Frontal cortex (tissue), 4 donors: ENCODE measurements at places on chromosomes 1 and 21. TPM values are rescaled to one million over a fixed set of nuclear protein-coding genes. Genes with fewer than 3 reads are reported as not detected.
A peak's percentile ranks its signal among the peaks of the same experiment; 100 is the strongest.

- DNase-seq: no peak
Observed at GRCh38 chr1:9609998-9610397, 21.3 kb downstream of the TMEM201 start.

DNA sequence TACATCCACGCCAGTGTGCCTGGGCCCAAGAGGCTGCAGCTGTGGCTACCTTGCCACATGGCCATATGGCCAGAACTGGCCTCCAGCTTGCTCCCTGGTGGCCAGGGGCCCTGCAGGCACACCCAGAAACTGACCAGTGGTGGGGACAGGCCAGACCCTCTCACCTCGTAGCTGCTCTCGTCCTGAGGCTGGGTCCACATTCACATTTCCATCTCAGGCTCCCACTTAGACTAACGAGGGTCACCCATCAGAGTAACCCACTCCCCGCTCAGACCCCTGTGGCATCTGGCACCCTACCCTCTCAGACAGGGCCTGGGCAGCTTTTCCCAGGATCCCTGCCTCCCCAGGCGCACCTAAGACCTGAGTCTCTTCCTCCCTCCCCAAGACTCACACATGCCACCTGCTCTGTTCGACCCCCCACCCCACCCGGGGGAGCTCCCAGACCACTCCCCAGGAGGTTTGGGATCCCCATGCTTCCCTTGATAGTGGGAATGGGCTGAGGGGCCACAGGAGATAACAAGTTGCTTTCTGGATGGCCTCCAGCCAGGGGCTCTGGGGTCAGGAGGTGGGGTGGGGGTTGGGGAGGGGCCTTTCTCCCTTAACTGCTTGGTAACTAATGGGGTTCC lies 21.3 kb upstream of the RNU1-4 start:
- no peak for DNase-seq

GRCh38 chr1:48450505-48450904 lies 21.5 kb downstream of the SPATA6 start:
- no peak for DNase-seq

- no peak for DNase-seq
Observed at GRCh38 chr1:151992303-151993083, 1.2 kb downstream of the S100A10 start.

GRCh38 chr1:187894349-187894748 lies 1065.6 kb downstream of the PLA2G4A start:
- no peak for DNase-seq

DNA sequence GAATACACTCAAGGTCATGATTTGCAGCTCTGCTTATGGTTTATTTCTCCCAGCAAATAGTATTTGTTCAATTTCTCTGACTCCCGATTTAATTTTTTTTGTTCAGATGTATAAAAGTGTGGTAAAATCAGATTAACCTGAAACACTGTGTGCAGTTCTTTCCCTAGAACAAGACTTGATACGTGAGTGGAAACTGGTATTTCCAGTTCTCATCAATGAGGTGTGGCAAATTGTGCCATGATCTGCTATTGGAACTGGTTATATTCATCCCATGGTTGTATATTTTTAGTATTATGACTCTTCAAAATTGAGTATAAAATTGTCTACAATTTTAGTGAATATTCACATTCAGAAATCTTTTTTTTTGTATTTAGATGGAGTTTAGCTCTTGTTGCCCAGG lies 76.8 kb upstream of the IVNS1ABP start:
- no peak for DNase-seq

DNA sequence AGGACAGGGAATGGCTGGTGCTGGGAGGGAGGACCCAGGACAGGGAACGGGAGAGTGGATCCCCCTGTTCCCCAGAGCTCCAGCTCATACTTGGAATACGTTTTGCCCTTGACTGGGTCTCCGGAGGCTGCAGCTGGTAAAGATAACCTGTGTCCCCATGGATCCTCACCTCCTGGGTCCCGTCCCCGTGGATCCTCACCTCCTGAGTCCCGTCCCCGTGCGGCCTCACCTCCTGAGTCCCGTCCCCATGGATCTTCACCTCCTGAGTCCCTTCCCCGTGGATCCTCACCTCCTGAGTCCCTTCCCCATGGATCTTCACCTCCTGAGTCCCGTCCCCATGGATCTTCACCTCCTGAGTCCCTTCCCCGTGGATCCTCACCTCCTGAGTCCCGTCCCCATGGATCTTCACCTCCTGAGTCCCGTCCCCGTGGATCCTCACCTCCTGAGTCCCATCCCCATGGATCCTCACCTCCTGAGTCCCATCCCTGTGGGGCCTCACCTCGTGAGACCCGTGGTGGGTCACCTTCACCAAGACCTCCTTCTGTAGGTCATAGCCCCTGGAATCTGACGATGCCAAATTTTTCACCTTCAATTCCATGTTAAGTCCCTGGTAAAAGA lies 61.4 kb downstream of the SCCPDH start:
- DNase-seq: no peak

- no peak for DNase-seq
Observed at GRCh38 chr1:3669421-3669821, 17.1 kb downstream of the TP73 start.

DNA sequence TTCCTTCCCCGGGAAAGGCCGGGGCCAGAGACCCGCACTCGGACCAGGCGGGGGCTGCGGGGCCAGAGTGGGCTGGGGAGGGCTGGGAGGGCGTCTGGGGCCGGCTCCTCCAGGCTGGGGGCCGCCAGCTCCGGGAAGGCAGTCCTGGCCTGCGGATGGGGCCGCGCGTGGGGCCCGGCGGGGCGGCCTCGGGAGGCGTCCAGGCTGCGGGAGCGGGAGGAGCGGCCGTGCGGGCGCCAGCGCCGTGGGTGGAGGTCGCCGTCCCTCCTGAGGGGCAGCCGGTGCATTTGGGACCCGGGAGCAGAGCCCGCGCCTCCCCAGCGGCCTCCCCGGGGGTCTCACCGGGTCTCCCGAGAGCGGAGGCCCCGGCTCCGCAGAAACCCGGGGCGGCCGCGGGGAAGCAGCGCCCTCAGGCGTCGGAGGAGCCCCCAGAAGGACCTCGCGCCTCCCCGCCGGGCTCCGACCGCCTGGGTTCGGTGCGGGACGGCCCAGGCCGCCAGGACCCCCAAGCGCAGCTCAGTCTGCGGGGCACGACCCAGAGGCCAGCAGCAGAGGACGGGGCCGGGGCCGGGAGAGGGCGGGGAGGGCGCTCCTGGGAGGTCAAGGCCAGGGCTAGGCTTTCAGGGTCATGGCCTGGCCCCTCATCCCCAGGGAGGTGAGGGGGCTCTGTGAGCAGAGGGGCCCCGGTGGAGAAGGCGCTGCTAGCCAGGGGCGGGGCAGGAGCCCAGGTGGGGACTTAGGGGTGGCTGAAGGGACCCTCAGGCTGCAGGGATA lies 7.2 kb upstream of the SLX9 start:
- DNase-seq: peak; percentile 69

DNA sequence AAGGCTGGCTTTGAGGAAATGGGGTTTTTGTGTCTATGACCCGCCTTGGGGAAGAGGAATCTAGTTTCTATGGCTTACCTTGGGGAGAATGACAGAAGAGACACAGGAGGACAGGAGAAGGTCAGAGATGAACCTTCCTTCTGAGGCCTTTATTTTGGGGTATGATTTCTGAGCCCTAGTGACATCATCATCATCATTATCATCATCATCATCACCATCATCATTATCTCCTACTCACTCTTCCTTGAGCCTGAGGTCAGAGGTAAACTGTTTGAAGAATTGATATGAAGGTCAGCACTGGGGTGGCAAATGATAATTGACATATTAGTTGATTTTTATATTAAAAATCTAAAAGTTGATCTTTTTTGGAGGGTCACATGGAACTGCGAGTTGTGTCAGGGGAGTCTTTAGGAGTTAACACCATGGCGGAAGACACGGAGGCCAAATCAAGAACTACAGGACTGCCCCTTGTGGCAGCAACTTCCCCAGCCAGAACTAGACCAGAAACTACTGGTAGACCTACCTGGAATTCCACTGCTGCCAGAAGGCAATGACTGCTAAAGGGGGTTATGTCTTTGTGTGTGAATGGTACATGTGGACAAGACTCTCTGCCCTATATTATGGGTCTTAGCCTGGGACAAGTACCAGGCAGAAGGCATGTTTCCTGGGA lies 49.8 kb upstream of the WLS start:
- no peak for DNase-seq

GRCh38 chr1:67214420-67215174 lies 48.3 kb downstream of the IL23R start:
- no peak for DNase-seq

GRCh38 chr1:176102768-176103350 lies 104.2 kb downstream of the COP1 start:
- DNase-seq: no peak

DNA sequence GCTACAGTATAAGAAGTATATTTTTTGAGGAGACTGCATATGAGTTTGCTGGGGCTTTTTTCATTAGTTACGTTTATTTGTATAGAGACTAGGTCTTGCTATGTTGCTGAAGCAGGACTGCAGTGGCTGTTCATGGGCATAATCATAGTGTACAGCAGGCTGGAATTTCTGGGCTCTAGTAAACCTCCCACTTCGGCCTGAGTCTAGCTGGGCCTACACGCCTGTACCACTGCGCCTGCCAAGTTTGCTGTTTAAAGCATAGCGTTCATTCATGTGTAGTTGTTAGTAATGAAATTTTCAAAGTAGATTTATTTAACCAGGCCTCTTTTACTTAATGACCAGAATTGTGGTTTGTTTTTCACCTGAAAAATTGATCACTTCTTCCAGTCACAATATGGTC lies 33.8 kb downstream of the HS2ST1 start:
- no peak for DNase-seq

- no peak for DNase-seq
Observed at GRCh38 chr1:183330335-183330734, 87.8 kb downstream of the NMNAT2 start.

DNA sequence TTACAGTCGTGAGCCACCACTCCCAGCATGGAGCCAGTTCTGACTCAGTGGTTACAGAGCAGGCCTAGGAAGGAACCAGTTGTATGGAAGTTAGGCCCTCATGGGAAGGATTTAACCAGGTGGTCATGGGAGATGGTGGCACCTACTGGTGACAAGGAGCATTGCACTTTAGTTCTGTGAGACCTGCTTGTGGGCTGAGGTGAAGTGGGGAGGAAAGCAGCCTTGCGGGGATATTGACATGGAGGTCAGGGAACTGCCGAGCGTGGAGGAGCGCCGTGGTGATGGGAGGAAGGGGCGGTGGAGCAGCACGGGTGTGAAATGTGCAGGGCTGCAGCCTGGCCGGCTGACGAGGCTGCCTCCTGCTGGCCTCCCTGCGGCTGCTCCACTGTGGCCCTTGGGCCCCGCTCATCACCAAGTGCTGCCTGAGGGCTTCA lies 100.4 kb downstream of the GALNT2 start:
- no peak for DNase-seq

- no peak for DNase-seq
Observed at GRCh38 chr1:97983126-97983525, 62.3 kb upstream of the DPYD start.

GRCh38 chr1:78003070-78003746 lies 1.5 kb upstream of the DNAJB4 start:
- no peak for DNase-seq

- DNase-seq: no peak
Observed at GRCh38 chr1:10046356-10047085, 13.8 kb downstream of the UBE4B start.

The MRPL55 gene
- 33.4 TPM for total RNA-seq

The ZP4 gene
- total RNA-seq: not detected

The TOR3A gene
- 16.7 TPM for total RNA-seq
